ENCODE measurements at places on chromosomes 1 and 21.

GRCh38 chr1:89555550-89555949 is 30.9 kb downstream of the LRRC8B start:
- no peak for DNase-seq

- no peak for DNase-seq
These were observed 9.3 kb downstream of the KIF21B start for GRCh38 chr1:201013991-201014815.

DNA sequence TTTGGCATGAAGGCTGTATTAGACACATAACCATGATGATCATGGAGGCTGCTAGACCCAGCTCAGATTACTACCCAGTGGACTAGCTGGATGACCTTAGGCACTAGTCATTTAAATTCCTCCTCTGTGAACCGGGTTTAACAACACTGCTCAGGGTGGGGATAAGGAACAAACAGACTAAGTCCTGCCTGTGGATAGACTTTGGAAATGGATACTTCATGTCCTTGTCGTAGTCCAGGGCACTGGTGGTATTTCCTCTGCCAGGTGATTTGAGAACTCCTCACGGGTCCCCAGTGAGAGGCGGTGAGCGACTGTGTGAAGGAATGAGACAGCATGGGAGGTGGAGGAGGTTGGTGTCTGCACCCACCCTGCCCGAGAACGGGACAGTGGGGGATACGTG is 72.9 kb upstream of the SELENON start:
- no peak for DNase-seq

GRCh38 chr1:24152631-24153494 is 9.9 kb upstream of the IL22RA1 start:
- no peak for DNase-seq

- DNase-seq = no peak
These were observed 198.2 kb upstream of the APP start for GRCh38 chr21:26368591-26369320.
